ENCODE measurements at places on chromosomes 11 and 22.

DNA sequence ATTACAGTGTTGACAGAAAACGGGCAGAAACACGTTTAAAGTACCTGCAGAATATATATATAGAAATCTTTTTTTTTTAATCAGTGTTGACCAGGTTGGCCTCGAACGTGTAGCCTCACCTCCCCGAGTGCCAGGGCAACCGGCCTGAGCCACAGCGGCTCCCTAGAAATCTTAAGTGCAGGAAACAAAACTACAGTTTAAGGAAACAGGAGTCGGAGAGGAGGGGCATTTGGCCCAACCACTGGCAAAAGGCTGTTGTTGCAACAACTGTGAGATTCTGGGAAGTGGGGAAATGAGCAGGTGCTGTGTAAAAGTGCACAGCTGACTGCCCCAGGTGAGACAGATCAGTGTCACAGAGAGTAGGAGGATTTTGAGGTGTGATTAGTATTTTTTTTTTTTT lies 3.7 kb downstream of the YWHAH start:
- DNase-seq = no peak

DNA sequence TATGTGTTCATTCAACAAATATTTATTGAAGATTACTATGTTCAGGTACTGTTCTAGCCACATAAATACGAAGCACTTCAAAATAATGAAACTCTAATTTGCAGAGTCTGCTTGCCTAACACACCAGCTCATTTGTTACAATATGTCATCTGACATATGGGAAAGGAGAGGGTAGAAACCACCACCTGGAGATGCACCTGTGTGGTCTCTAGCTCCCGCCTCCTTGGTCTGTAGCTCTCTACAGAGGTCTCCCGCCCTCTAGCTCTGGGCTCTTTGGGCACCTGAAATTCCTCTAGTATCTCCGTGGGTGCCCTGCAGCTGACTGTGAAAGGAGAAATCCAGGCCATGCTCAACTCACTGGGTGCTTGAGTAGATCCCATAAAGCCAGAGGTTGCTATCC lies 51.4 kb upstream of the DBX1 start:
- DNase-seq = no peak

DNA sequence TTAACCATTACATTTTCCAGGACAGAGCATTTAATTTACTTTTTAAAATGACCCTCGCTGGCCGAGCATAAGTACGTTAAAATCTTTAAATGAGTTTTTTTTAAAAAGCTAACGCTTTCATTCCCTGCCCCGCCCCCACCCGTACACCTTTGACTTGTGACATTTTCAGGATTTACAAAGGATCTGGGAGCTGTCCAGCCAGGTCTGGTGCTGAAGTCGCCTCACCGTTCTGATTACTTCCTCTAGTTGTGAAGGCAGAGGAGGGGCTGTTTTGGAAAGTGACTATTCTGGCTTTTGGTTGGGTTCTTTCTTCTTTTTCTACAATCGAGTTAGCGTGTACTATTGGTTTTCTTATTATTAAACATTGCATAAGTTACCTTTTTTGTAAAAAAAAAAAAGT lies 2.9 kb downstream of the C11orf87 start:
- no peak for DNase-seq

DNA sequence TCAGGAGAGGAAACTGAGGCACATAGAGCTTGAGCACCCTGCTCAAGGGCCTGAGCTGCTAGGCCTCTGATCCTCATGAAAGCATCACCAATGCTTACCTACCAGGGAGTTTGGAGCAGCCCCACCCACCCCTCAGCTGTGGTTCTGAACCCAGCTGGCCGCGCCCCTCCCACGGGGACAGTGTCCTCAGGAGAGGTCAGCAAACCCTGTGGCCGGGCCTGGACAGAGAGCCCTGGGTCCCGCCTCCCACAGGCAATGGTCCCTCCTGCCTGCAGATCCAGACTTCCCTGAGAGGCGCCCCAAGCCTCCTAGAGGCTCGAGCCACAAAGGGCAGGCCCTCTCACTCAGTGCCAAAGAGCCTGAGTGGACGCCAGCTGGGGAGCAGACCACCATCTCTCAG lies 184.9 kb downstream of the BRD1 start:
- no peak for DNase-seq

- DNase-seq = no peak
Measured at GRCh38 chr22:36507518-36508010, 724 bp upstream of the FOXRED2 start.

GRCh38 chr11:1373536-1374214 lies 16.1 kb upstream of the BRSK2 start:
- no peak for DNase-seq

DNA sequence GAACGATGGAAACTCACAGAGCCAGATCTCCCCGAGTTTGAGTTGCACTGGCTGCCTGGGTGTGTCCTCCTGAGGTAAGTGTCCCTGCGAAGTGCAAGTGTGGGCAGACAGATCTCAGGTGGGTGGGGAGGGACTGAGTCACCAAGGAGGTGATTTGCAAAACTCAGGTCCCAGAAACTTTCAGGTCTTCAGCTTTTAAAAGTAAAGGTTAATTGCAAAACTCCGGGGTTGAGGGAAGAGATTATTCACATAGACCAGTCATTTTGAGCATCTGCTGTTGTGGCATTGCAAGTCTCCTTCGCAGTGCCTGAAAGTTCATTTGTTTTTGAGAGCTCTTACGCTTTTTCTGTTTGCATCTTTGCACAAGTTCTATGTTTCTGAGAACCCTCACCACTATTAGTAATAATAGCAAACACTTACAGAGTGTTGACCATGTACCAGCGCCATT lies 7.1 kb downstream of the CD44 start:
- DNase-seq = peak; percentile 61

GRCh38 chr11:46948378-46949131 lies 12.0 kb downstream of the CSTPP1 start:
- DNase-seq = no peak

DNA sequence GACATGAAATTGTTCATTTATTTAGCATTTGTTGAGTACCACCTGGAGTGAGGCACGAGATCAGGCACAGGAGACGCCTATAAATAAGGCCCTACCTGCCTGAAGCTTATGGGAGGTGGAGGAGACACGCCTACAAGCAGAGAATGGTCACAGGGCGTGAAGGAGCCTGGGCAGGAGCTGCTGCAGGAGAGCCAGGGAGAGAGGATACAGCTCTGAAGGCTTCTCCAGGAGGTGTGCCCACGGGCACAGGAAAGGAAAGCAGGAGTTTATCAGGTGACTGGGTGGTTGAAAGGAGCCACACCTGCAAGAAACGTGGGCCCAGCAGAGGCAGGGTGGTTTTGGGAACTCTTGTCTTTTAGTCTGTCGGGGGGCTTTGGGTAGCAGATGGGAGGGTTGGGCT lies 70.3 kb downstream of the BMAL1 start:
- DNase-seq = no peak

GRCh38 chr11:33889296-33889695 lies 2.6 kb downstream of the LMO2 start:
- no peak for DNase-seq

Data from caudate nucleus (tissue), 63 donors.